Neural progenitor cell (in vitro differentiated cells): ENCODE measurements at places on chromosomes 6 and 20. TPM values are rescaled to one million over a fixed set of nuclear protein-coding genes. Genes with fewer than 3 reads are reported as not detected.

RIPPLY2 gene
- not detected in 2 replicates for total RNA-seq

- DNase-seq, result no peak
Measured at GRCh38 chr6:221531-222349, 70.5 kb upstream of the DUSP22 start.

GRCh38 chr6:84775751-84776150, 11.4 kb upstream of the TBX18 start:
- no peak for DNase-seq

- no peak for DNase-seq
Measured at GRCh38 chr6:164057876-164058275, 643.4 kb downstream of the QKI start.

DNA sequence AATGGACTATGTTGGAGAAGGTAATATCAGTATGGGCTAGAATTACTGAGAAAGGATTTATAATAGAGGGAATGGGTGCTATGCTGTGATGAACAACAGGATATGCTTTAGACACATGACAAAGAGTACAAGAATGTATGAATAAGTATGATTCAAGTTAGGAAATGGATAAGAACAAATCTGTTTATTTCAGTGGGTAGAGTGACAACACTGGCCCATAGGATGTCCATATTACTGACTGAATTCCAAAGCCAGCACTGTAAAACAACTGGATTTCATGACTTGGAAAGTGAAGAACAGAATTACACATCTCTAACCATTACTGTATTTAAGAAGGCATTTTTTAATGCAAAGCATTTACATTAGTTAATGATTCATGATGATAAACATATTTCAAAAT, 35.9 kb downstream of the EPM2A start:
- DNase-seq, result no peak

GRCh38 chr20:13259921-13260320, 38.8 kb downstream of the ISM1 start:
- no peak for DNase-seq

DNA sequence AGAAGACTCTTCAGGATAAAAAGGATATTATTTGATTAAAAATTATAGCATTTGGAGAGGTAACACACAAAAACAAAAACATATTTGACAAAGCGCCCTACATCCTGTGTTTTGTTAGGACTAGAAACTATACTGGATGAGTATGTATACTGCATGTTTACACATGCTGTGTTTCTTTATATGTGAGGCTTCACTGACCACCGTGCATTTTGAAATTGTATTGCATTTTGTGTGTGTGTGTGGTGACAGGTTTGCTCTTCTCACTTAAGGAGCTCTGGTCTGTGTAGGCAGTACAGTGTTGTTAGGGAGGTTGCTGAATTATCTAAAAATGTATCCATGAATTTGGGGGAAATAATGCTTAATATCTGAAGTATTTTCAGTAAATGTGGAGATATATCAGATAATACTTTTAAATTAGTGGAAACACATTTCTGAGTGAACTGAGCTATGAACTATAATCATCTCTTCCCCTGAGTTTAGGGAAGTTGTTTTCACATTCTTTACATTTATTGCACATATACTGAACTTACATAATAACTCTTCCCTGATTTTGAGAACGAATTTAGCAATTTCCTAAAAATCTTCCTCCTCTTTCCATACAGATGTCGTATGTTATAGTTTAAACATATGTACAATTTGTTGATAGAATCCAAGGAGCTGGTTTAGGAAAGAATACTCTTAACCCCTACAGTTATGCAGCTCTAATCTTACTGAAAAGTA, 43.3 kb downstream of the TMEM170B start:
- no peak for DNase-seq

- DNase-seq, result no peak
Measured at GRCh38 chr20:46283426-46284039, 24.8 kb downstream of the CDH22 start.

GRCh38 chr6:156794546-156795354, 17.6 kb downstream of the ARID1B start:
- DNase-seq, result no peak

DNA sequence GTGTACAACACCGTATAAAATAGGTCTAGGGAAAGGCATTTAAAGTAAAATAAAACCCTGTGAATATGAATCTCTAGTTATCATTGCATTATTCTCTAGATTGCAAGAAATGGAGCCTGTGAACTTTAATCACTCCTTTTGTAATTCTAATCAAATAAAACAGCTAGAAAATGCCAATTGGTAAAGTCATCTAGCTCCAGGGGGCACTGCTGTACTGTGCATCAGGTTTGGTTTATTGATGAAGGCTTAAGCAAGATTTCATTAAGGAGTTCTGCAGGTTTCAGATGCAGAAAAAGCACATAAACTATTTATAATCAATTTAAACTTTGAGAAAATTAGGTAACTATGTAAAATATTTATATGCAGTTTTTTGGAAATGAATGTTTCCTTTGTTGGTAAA, 645.0 kb downstream of the PHF3 start:
- DNase-seq, result peak; percentile 57

DNA sequence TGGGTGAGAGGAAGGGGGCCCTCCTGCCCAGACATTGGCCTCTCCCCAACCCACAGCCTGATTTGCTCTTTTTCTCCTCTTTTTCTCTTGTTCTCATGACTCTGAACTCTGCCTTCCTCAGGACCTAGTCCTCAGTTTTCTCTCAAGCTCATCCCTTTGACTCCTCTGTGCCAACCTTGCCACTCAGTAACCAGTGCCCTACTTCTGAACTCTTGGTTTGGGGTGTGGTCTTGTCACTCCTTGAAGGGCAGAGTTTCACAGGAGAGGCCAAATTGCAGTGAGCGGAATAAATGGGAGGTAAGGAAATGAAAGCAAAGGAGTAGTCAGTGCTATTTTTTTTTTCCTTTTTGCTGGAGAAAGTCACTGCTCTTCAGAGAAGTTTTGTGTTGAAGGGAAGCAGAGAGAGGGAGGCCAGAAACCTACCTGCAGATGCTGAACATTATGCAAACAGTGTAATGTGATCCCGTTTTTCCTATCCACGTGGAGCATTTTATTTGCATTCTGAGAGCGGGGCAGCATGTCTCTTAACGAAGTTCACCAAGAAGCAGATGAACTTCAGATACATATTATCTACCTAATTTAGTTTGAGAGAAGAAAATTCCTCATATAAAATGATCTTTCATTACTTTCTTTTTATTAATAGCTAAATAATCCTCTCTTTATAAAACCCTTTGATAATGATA, 26.9 kb downstream of the CFAP61 start:
- DNase-seq, result no peak

GRCh38 chr6:36714511-36714910, 16.9 kb downstream of the RAB44 start:
- DNase-seq, result no peak
